Fibroblast of skin of abdomen (primary cell): ENCODE measurements at places on chromosomes 13 and 19.
A peak's percentile ranks its signal among the peaks of the same experiment; 100 is the strongest.

GRCh38 chr13:51033421-51034185, 77.5 kb downstream of the C13orf42 start:
- DNase-seq, result no peak

- no peak for DNase-seq
Observed at GRCh38 chr13:28067491-28067890, 32.9 kb downstream of the FLT3 start.

GRCh38 chr13:65679240-65679639, 1550.9 kb downstream of the PCDH9 start:
- peak; percentile 57 for DNase-seq

- no peak for DNase-seq
Observed at GRCh38 chr19:45646345-45646698, 7.1 kb upstream of the EML2 start.

- peak; percentile 28 for DNase-seq
Observed at GRCh38 chr13:102913914-102914313, 68.1 kb downstream of the ERCC5 start.

- DNase-seq, result no peak
Observed at GRCh38 chr13:79405501-79405830, 589 bp downstream of the RBM26 start.

GRCh38 chr19:55703790-55704215, 28.8 kb downstream of the EPN1 start:
- peak; percentile 8 for DNase-seq

GRCh38 chr19:4487572-4487971, 15.5 kb downstream of the HDGFL2 start:
- no peak for DNase-seq

DNA sequence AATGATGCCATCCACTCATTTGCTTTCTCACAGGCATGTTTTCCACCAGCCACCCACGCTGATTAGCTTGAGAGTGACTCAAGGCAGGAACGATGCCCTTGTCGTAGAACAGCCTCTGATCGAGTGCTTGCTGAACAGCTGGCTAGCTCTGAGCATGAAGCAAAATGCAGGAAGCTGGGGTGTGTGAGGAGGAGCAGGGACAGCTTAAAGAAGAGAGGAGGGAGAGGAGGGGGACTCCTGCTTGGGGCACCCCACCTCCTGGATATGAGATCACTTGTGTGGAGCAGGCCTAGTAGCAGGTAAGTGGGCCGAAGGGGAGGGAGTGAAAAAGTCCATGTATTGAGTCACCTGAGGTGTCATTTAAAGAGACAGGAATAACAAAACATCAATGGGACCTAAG, 48.8 kb downstream of the IRS2 start:
- DNase-seq, result no peak

- peak; percentile 41 for DNase-seq
Observed at GRCh38 chr13:30466358-30466714, 600 bp upstream of the HMGB1 start.
